Ureter (tissue), 1 donor: ENCODE measurements at places on chromosomes 1 and 21. TPM values are rescaled to one million over a fixed set of nuclear protein-coding genes. Genes with fewer than 3 reads are reported as not detected.

GRCh38 chr1:61967750-61968149 lies 225.5 kb downstream of the PATJ start:
- no peak for DNase-seq

GRCh38 chr1:233281711-233282581 lies 13.6 kb downstream of the PCNX2 start:
- DNase-seq, result no peak

DNA sequence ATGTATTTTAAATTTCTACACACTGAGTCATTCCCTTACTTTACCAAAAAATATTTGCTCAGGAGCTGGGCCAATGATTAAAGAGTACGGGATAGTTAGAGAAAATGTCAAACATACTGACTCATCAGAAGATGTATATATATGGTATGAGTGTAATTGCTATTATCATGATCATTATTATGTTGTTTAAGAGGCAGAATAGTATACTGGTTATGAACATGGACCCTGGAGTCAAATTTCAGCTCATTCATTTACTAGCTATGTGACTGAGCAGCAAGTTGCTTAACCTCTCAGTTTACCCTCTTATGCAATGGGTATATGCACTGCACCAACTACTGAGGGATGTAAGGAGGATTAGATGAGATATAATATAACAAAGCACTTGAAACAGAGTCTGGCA lies 41.2 kb upstream of the USH2A start:
- DNase-seq, result no peak

GRCh38 chr1:85137660-85138059 lies 63.2 kb downstream of the SYDE2 start:
- peak; percentile 65 for DNase-seq

DNA sequence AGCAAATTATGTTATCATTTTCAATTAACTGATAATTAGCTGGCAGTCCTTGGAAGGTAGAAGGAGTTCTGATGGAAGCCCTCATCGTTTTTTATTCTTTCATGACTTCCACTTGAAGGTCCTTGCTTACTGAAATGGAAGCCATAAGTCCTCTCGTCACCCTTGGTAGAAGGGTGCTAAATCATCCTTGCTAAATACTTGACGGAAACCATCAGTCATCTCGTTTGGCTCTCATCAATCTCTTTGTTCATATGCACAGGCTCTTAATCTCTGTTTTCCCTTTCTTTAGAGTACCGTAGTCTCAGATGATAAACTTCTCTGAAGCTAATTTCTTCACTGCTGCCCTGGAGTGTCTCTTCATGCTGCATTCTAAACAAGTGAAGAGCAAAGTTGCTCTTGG lies 34.5 kb downstream of the UCK2 start:
- no peak for DNase-seq

- no peak for DNase-seq
Measured at GRCh38 chr1:206895837-206896242, 1.4 kb upstream of the IL24 start.

DNA sequence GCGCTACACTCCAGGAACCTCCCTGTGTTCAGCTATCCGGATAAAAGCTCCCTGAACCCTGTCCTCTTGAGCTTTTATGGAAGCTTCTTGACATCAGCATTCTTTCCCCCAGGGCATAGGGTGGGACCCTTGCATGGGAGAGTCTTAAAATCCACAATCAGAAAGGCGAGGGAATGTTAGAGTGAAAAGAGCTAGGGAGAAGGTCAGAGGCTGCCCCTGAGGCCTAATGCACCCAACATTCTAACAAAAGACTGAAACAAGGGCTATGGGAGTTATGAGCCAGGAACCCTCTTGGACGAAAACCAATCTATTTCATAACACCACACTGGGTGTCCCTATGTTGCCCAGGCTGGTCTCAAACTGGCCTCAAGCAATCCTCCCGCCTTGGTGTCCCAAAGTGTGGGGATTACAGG lies 36.7 kb downstream of the NEK2 start:
- no peak for DNase-seq

GRCh38 chr1:182968151-182968741 lies 15.3 kb upstream of the SHCBP1L start:
- no peak for DNase-seq

GRCh38 chr1:109787845-109788601 lies 24.3 kb upstream of the EPS8L3 start:
- DNase-seq, result peak; percentile 44

DNA sequence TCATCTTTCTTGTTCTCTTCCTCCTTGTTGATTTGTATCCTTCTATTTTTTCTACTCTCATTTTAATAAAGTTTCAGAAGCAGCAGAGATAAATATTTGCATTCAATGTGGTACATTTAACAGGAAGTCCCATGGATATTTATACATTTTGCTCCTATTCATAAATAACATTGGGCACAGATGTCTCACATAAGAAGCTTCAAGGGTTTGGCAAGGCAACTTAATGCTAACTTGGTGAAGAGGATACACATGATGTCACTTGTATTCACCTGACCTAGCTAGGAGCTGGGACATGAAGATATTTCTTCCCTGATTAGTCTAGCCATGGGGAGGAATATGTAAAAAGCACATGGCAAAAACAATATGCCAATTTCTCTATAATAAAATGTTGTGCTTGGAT lies 65.1 kb upstream of the DUSP10 start:
- DNase-seq, result no peak

GRCh38 chr1:214282630-214283242 lies 1.8 kb downstream of the SMYD2 start:
- no peak for DNase-seq

DNA sequence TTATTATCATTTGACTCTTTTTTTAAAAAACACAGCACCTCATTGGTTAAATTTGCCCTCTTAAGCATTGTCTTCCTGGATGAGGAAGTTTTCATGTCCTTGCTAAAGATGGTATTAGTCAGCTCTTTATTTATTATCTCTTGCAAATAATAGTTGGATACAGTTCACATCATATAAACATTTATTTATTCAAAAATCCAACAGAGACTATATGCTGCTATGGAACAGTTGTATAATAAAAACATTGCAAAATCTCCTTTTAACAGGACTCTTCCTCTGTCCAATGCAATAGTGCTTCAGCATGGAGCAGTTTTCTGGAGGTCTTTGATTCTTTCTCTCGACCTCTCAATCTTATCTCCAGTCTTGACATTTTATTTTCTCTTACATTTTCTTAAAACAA lies 49.5 kb upstream of the VCAM1 start:
- DNase-seq, result no peak

DNA sequence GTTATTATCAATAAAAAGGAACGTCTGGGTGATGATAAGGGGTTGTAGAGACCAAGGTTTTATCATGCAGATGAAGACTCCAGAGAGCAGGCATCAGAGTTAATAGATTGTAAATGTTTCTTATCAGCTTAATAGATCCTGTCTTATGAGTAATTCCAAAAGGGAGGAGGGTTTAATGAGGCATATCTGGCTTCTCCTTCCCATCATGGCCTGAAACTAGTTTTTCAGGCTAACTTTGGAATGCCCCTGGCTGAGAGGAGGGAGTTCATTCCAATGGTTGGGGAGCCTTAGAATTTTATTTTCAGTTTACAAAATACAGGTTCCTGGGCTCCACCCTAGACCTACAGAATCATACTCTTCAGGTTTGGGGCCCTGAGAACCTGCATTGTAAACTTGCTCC lies 13.5 kb downstream of the PLA2G2D start:
- no peak for DNase-seq

DNA sequence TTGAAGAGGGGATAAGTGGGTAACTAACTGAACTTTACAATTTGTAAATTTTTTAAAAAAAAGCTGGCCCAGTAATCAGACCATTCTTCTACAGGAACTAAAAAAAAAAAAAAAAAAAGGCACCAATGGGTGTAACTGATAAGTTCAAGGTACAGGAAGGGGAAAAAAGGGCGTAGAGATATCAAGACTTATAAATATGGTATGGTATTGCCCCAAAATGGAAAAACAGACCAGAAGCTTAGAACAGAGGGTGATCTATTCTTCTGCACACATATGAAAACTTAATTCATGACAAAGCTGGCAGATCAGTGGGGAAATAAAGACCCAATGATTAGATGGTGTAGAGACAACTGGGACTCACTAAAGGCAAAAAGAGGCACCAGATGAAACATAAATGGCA lies 58.9 kb downstream of the LHX4 start:
- no peak for DNase-seq

- DNase-seq, result no peak
Measured at GRCh38 chr1:110215621-110216515, 5.8 kb downstream of the KCNC4 start.

- DNase-seq, result no peak
Measured at GRCh38 chr1:222064388-222065211, 322.7 kb upstream of the DUSP10 start.

DNA sequence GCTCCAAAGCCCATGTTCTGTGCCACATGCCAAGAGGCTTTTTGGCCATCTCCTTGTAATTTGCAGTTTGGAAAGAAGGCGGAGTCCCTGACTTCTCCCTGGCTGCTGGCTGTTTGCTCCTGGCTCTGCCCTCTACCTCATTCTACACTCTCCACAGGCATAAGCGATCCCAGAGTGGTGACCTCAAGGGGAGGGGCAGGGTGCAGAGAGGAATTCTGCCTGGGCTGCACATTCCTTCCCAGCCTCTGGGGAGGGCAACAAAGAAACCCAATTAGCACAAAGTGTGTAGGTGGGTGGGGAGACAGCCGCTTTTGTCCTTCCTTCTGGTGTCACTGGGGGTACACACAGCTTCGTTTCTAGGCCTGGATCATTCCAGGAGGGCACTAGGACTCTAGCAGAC lies 95.3 kb downstream of the HIVEP3 start:
- no peak for DNase-seq

- no peak for DNase-seq
Measured at GRCh38 chr1:169024255-169024654, 82.2 kb upstream of the ATP1B1 start.

DNA sequence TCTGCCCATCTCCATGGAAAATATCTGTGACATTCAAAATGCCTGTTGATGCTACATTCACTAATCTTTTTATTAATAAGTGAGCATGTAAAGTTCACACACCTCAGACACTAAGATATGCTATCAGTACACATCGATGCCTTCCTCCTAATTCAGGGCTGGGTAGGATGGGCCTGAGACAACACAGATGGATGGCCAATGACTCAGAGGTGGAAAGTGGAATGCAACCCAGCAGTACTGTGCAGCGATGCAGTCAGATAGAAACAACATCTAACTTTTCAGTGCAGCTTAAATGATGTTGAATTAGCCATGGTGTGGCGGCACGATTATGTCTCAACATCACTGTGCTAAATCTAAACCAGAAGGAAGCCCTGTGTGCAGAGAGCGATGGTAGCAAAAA lies 161.6 kb upstream of the KCNJ15 start:
- DNase-seq, result no peak

The CR1 gene
- total RNA-seq, result 3.1 TPM

The ORC1 gene
- 1.1 TPM for total RNA-seq

The LENEP gene
- 0.94 TPM for total RNA-seq

The UMODL1 gene
- not detected for total RNA-seq

The TNFSF4 gene
- total RNA-seq, result 0.52 TPM

The GJC2 gene
- 3.9 TPM for total RNA-seq

The PGLYRP3 gene
- total RNA-seq, result not detected

The VAMP4 gene
- 16.3 TPM for total RNA-seq
